ENCODE measurements at places on chromosomes 4 and X.

GRCh38 chr4:23878912-23879732 lies 10.7 kb downstream of the PPARGC1A start:
- DNase-seq, result no peak

GRCh38 chr4:37620176-37620575 lies 66.0 kb downstream of the RELL1 start:
- DNase-seq, result no peak

GRCh38 chrX:1455948-1456280 lies 3.2 kb upstream of the ASMTL start:
- DNase-seq, result no peak

DNA sequence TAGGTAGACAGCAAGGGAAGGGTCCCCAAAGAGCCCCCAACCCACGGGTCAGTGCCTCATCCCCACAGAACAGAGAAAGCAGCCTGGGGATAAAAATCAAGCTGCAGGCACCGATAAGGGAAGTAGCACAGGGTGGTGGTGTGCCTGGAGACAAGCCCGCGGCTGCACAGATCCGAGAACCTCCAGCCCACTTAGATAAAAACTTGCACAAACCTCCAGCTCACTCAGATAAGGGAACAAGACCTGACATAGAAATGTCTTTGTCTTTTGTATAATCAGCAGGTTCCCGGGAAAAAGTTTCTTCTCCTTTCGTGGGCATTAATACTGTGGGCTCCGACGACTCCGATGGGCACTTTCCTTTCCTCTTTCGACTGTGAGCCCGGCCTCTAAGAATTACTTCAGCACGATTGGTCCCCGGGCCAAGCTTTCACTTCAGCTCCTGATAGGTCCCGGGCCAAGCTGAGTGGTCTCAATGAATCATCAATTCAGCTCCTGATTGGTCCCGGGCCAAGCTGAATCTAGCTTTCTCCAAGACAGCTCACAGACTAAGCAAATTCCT lies 32.4 kb downstream of the PRDX4 start:
- no peak for DNase-seq

GRCh38 chr4:184473499-184474262 lies 669 bp downstream of the IRF2 start:
- no peak for DNase-seq

GRCh38 chr4:128068918-128069317 lies 7.8 kb downstream of the LARP1B start:
- DNase-seq, result no peak

DNA sequence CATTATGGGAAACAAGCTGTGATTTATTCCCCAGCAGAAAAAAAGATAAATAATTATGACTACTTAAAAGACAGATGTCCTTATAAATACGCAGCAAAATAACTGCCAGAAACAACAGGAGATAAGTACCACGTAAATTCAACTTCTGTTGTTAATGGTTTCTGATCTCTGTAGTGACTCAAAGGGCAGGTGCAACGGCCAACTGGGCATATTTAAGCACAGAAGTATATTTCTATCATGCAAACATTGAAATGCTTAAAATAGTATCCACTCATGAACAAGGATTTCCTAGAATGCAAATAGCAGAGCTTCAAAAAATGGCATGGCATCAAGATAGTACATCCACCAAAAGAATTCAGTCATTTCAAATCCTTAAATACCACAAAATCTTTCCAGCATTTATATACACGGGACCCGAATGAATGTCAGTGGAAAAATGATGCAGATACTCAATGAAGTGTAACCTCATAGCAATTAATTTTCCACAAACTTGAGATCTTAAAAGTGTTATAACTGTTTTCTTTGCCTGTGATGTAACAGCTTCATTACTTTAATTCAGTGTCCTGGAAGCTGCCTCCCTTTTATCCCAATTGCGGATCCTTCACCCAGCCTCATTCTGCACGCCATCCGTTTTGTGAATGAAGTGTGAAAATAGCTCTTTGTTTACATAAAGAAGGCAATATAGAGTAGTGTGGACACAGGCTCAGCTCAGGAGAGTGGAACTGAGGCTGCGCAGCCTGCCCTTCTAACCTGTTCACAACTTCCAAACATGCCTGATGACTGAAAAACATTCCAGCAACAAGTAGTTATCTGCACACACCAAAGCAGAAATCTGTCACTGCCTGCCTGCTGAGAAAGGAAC lies 10.2 kb downstream of the PDGFC start:
- DNase-seq, result no peak

- DNase-seq, result no peak
These were observed 725.5 kb upstream of the ATOH1 start for GRCh38 chr4:93103042-93103441.

DNA sequence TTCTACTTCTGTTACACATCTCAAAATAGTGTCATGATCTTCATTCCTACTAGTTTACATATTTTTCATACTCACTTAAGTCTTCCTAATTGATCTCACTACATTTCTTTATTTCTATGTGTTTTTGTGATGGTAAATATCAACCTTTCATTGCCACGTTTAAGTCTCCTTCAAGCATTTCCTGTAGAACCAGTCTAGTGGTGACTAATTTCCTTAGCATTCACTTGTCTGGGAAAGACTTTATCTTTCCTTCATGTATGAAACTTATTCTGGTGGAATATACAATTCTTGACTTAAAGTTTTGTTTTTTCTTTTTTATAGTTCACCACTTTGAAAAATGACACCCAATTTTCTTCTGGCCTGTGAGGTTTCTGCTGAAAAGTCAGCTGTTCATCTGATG lies 181.4 kb upstream of the NEIL3 start:
- DNase-seq, result no peak

DNA sequence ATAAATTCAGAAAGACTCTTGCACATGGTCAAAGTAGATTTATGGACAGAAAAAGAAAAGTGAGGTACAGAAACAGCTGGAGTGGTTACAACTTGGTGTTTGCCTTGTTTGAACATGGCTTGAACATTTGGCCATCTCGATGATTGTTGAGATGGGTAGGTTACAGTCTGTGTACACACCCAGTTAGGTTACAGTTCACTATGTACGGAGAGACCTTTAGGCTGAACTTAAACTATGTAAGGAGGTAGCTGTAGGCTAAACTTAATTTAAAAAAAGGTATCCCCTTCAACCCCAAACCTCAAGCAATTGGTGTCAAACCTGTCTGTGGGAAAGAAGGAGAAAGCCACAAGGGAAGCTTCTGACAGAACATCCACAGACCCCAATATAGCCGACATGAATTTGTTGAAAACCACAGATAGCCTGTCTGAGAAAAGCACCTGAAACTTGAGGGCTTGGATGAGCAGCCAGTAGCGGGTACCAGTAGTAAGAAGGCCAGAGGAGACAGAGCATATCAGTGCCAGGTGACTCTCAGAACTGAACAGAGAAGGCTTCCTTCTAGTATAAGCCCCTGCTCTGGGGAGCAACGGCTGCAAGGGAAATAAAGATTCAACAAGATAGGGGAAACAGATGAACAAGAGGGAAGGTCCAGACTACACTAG lies 247.9 kb upstream of the GALNTL6 start:
- no peak for DNase-seq

- no peak for DNase-seq
These were observed 77.2 kb upstream of the TLR3 start for GRCh38 chr4:185991770-185992169.

GRCh38 chr4:110294165-110294564 lies 95.8 kb upstream of the ELOVL6 start:
- DNase-seq, result no peak

GRCh38 chrX:106626789-106627188 lies 15.0 kb downstream of the RADX start:
- no peak for DNase-seq

DNA sequence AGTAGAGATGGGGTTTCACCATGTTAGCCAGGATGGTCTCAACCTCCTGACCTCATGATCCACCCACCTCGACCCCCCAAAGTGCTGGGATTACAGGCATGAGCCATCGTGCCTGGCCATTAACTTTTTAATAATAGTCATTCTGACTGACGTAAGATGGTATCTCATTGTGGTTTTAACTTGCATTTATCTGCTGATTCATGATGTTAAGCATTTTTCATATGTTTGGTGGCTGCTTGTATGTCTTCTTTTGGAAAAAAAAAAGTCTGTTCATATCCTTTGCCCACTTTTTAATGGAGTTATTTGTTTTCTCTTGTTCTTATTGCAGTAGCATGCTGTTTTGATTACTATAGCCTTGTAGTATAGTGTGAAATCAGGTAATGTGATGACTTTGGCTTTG lies 45.8 kb downstream of the ANXA10 start:
- DNase-seq, result no peak

DNA sequence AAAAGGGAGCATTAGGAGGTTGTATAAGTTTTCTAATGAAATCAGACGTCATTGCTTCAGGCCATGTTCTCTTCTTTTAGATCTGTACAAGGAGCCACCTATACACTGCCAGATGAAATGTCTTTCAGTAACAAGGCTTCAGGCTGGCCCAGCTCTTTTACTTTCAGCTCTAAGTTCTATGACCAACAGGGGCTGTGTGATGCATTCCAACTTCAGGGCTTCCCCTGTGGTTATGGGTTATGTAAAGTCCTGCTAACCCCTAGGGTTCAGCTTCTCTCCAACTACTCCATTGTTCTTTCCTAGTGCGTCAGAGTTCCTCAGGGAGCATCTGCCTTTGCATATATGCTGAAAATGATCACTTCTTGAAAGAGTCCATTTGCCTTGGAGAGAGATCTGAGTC lies 79.4 kb upstream of the TTC29 start:
- DNase-seq, result no peak

Data from ascending aorta (tissue), 2 donors.